Activated CD8-positive, alpha-beta T cell treated with anti-CD3 and anti-CD28 coated beads, Interleukin-2, amount 10 ng/mL, durations not matched to agents 7 days and 5 days (primary cell): ENCODE measurements at places on chromosomes 11 and 22.

DNA sequence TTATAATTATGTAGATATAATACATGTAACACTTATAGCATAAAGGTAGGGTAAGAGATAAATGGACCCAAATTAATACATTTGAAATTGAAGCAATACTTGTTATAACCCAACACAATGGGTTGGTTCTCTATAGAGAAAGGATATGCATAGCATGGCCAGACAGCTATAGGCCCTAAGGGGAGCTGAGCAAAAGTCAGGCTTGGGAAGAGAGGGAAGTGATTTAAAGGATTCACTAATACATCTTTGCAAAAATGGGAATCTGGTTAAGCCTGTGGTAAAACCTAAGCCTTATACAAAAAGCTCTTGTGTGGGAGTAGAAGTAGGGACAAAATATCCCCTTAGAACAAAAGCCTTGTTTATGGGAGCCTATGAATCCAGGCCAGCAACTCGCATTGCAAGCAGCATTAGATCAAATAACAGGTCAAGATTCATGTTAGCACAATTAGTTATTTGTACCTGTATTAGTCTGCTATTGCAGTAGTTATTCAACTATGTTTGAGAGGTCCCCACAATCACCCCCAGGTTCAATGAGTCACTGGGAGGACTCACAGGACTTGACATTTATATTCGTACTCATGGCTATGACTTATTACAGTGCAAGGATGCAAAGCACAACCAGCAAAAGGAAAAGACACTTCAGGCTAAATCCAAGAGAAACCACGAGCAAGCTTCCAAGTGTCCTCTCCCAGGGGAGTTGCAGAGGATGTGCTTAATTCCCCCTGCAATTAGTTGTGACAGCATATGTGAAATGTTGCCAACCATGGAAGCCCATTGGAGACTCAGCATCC is 144.7 kb upstream of the LMO1 start:
- H3K36me3 ChIP-seq: no peaks in the 10 kb centered on the region
- H3K4me1 ChIP-seq: no peaks in the 10 kb centered on the region
- no peak overlapping the region for H3K27ac ChIP-seq
- no peaks in the 10 kb centered on the region for H3K27me3 ChIP-seq
- no peak for DNase-seq
- no peak overlapping the region for H3K4me3 ChIP-seq

- H3K27ac ChIP-seq: no peak overlapping the region
- H3K4me1 ChIP-seq: no peaks in the 10 kb centered on the region
- DNase-seq: no peak
- H3K27me3 ChIP-seq: no peaks in the 10 kb centered on the region
- no peak overlapping the region for H3K4me3 ChIP-seq
Measured at GRCh38 chr11:83625336-83625735, 339.2 kb upstream of the CCDC90B start.

DNA sequence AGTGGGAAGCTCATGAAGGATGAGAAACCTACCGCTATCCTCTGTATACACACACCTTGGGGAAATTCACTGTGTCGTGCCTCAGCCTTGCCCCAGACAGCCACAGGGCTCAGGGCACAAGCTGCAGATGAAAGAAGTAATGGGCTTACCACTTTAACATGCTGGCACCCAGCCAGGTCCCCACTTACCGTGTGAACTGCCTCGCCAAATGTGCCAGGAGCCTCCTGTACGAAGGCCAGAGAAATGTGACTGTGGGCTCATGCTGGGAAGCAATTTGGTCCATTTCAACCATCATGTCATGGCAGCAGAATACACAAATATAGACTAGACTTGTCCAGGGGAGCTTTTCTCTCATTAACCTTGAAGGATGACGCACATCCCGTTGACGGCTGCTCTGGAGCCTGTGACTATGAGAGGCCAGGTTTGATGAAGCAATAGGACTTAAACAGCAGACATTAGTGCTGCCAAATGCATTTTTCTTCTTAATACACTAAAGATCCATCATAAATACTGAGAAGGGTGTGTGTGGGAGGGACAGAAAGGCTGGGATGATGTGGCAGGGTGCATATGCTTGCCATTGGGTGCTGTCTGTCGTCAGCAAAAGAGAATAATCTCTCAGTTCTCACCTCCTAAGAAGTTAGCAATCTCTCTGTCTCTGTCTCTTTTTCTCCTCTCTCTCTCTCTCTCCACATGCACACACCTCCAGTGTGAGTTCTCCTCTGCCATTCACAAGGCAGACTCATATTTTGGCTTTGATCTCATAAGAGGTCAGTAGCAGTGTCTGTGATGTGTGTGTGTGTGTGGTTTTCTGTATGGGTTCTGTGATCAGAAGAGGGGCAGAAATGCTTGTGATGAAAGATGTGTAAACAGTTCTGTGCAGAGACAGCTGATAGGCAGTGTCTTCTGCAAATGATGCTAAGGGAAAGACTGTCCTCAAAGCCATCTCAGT is 142.4 kb downstream of the KIRREL3 start:
- no peak for DNase-seq
- no peaks in the 10 kb centered on the region for H3K36me3 ChIP-seq
- no peak overlapping the region for H3K4me3 ChIP-seq
- no peaks in the 10 kb centered on the region for H3K4me1 ChIP-seq
- H3K27me3 ChIP-seq: no peaks in the 10 kb centered on the region

DNA sequence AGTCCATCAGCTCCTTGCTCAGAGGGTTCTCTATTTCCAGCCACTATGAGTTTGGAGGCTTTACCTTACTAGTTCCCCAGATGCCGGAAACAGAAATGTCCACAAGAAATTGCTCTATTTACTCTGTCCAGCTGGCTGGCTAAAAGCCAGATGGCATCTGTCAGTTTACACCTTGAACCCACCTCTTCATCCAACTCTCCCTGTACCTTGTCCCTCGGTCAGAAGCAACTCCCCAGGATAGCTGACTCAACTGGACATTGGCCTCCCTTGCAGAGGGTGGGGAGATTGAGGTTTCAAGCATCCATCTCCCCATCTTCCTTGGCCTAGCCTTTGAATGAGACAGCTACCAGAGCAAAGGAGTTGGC is 1.7 kb downstream of the C2CD2L start:
- H3K4me1 ChIP-seq: peaks cover 54% of the 10 kb centered on the region
- no peak for DNase-seq
- H3K27ac ChIP-seq: peak overlapping the region; percentile 85
- H3K27me3 ChIP-seq: no peaks in the 10 kb centered on the region

DNA sequence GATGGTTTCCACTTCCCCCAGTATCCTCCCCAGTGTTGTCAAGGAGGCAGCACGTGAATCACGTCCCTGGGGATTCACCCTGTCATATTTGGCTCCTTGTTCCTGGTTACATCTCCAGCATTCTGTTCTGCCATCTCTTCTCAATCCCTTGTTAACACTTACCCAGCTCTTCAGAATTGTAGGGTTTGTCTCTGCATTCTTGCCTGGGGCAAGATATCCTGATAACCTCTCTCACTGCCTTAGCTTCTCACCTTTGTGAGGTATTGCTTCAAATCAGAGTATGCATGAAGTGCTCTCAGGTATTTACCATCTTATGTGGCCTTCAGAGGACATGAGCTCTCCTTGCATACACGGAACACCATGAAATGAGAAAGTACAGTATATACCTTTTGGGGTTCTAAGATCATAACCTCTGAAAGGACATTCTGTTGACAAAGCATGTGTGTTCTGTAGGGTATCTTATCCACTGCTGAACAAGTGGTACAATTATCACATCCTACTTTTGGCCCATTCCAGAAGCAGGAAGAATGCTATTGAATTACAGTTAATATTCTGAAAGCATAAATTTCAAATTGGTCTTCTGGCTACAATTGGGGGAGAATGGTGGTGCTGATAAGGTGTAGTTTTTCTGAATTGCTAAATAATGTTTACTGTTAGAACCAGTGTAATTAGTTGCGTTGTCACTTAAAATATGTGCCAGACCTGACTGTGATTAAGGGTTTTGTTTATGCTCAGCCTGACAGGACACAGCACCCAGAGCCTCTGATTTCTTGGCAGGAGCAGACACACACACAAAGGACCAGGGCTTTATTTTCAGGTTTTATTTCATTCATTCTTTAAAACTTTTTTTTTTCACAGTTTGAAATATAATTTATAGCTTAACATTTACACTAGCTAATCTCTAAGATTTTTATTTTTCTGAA is 32.7 kb downstream of the VSTM5 start:
- no peak for DNase-seq
- no peaks in the 10 kb centered on the region for H3K27me3 ChIP-seq
- no peak overlapping the region for H3K4me3 ChIP-seq
- H3K36me3 ChIP-seq: peaks cover 27% of the 10 kb centered on the region

GRCh38 chr11:118896921-118897591 is 13.4 kb downstream of the CXCR5 start:
- H3K4me1 ChIP-seq: peaks cover 55% of the 10 kb centered on the region
- H3K27me3 ChIP-seq: no peaks in the 10 kb centered on the region
- DNase-seq: no peak
- H3K36me3 ChIP-seq: peaks cover 37% of the 10 kb centered on the region

GRCh38 chr11:257766-258493 is 20.3 kb upstream of the NLRP6 start:
- DNase-seq: no peak
- peaks cover 12% of the 10 kb centered on the region for H3K36me3 ChIP-seq
- H3K4me1 ChIP-seq: peaks cover 2% of the 10 kb centered on the region
- H3K27me3 ChIP-seq: peaks cover 3% of the 10 kb centered on the region

DNA sequence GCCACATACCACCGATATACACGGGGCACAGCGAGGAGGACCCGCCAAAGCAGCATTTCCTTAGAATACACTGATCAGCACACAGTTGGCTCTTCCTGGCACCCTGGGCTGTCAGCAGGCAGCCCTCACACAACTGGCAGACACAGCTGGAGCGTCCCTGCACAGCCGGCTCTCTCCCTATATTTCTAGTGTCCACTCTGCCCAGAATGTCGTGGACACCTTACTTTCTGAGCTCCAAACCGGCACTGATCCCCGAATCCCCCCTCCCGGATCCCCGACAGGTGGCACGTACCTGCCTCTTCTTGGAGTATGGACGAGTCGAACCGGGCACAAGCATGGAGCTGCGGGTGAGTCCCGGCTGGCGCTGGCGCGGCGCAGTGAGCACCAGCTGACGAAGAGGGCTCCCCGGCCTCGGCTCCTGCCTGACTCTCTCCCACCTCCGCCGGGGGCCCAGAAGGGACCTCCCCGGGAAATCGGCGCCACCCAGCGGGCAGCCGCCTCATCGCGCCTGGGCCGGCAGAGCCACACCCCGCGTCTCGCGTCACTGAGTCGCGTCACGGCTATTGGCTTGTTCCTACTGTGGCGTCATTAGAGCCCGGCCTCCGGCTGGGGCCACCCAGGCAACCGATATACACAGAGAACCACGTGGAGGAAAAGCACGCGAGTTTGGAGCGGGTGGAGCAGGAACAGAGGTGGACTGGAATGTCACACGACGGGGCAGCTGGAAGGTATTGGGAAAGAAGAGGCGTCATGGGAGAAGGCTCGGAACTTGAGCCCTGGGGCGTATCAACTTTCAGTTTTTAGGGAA is at the start of gene USP2:
TSS of gene USP2 (minus strand) at position 510 of the 808 bp plus-strand sequence. CDS start 8,210 bp downstream, outside the sequence.
- H3K27me3 ChIP-seq: peaks cover 9% of the 10 kb centered on the region
- peaks cover 12% of the 10 kb centered on the region for H3K4me1 ChIP-seq
- peak within 1 kb of the TSS; percentile 71 for H3K27ac ChIP-seq
- no peak within 1 kb of the TSS for H3K4me3 ChIP-seq

DNA sequence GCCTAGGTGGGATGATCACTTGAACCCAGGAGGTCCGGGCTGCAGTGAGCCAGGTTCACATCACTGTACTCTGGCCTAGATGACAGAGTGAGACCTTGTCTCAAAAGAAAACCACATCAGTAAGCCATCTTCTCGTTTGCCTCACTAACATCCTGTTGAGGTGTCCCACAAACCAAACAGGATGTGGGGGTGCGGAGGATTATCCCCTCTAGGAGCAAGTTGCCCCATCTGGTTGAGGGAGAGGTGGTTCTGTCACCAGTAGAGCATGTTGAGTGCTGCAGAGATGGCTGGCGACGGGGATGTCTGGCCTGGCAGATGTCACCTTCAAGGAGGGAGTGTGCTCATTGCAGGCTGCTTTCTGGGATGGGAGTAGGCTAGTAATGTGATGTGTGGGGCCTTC is 72.4 kb downstream of the ZNRF3 start:
- H3K4me3 ChIP-seq: peak overlapping the region; percentile 44
- DNase-seq: peak; percentile 93
- peaks cover 82% of the 10 kb centered on the region for H3K27me3 ChIP-seq
- H3K36me3 ChIP-seq: no peaks in the 10 kb centered on the region

DNA sequence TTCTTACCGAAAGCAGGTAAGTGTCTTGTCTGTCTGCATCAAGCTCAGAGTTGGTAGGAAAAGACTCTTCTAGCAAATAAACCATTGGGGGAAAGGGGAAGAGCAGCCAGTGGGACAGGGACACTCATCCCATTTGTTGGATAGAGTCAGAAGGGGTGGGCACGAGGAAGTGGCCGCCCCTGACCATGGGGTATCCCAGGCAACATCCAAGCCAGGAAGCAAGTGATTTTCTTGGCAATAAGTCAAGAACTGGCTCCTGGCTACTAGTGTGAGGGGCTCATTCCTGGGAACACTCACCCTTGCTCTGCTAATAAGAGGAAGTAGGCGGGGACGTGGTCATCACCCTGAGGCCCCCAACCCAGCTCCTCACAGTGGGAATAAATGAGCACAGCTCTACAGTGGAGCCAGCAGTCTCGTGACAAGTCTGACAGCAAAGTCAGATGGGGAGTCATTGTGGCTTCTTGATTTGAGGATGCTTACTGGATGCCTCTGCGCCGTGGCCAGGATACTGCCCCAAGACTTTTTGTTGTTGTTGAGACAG is 6.7 kb downstream of the SLC25A18 start:
- H3K36me3 ChIP-seq: no peaks in the 10 kb centered on the region
- DNase-seq: no peak
- H3K4me3 ChIP-seq: no peak overlapping the region

DNA sequence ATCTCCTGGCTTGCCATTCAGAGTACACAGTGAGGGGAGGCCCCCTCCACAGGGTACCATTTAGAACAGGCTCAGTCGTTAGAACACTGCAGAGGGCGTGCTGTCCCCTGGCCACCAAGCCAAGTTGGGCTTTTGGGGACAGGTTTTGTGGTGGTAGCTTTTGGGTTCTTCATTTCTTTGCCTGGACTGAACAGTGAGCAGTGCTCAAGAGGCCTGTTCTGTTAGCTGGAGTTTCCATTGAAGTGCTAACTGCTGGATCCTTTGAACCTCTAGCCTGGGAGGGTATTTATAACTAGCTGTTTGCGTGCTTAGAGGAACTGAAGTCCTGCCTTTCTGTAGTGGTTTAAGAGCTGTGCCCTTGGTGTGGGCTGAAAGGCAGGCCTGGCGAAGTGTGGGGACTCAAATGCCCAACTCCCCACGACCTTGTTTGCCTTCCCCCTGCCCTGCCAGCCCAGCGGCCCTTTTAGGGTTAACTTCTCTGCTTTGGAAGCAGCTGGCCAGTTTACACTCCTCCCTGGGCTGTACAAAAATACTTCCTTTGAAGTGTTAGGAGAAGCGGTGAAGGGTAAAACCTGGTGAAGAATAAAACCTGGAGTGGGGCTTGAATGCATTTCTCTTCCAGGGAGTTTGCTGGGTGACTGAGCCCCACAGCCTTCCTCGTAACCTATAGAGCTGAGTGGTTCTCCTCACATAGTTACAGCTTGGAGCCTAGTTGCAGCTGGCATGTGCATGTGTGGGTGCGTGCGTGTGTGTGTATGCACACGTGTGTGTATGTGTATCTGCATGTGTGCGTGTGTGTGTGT is 34.6 kb downstream of the ZNRF3 start:
- peaks cover 30% of the 10 kb centered on the region for H3K27me3 ChIP-seq
- no peak overlapping the region for H3K27ac ChIP-seq
- peaks cover 5% of the 10 kb centered on the region for H3K4me1 ChIP-seq
- no peak for DNase-seq
- no peaks in the 10 kb centered on the region for H3K36me3 ChIP-seq
- no peak overlapping the region for H3K4me3 ChIP-seq

GRCh38 chr11:117305145-117305544 is 10.9 kb downstream of the BACE1 start:
- no peak overlapping the region for H3K27ac ChIP-seq
- no peaks in the 10 kb centered on the region for H3K4me1 ChIP-seq
- no peak for DNase-seq
- no peak overlapping the region for H3K4me3 ChIP-seq
- H3K36me3 ChIP-seq: no peaks in the 10 kb centered on the region
